Stimulated activated CD8-positive, alpha-beta memory T cell treated with anti-CD3 and anti-CD28 coated beads, Interleukin-4, amount 100 ng/mL, for 4 hours (primary cell): ENCODE measurements at places on chromosomes 12 and 14.

- no peak for DNase-seq
These were observed 49.5 kb downstream of the TSPAN19 start for GRCh38 chr12:84986586-84986985.

DNA sequence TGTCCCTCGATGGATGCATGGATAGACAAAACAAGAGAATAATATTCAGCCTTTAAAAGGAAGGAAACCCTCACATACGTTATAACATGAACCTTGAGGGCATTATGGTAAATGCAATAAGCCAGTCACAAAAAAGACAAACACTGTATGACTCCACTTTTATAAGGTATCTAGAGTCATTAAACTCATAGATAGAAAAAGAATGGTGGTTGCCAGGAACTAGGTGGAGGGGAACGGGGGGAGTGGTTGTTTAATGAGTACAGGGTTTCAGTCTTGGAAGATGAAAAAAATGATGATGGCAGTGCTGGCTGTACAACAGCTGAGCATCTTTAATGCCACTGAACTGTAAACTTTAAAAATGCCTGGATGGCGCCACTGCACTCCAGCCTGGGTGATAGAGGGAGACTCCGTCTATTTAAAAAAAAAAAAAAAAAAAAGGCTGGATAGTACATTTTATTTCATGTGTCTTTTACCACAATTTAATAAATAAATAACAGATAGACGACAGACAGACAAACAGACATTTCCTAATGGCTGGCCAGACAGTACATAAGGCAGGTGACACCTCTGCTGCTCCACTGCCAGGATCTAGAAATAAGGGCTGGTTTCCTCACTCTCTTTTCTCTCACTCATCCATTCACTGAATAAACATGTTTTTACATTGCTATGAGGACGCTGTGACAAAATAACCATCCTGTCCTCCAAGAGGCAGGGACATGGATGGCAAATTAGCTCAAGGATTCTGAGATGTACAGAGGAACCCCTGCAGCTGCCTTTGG, 118.8 kb downstream of the FOXN3 start:
- DNase-seq, result no peak

GRCh38 chr14:105058521-105059034, 6.7 kb downstream of the GPR132 start:
- DNase-seq, result no peak

GRCh38 chr14:69133206-69134125, 19.5 kb downstream of the DCAF5 start:
- no peak for DNase-seq

DNA sequence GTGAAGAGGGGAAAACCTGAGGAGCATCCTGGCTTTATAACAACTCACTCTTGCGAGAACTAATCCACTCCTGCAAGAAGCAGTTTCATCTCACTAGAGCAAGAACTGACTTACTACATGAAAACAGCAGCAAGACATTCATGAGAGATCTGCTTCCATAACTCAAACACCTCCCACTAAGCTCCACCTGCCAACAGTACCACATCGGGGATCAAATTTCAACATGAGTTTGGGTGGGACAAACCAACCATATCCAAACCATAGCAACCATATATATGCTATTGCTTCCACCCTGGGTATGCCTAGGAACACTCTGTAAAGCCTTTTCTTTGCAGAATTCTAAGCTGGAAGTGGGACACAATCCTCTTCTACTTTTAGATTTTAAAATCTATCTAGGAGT, 13.9 kb upstream of the AVPR1A start:
- no peak for DNase-seq

DNA sequence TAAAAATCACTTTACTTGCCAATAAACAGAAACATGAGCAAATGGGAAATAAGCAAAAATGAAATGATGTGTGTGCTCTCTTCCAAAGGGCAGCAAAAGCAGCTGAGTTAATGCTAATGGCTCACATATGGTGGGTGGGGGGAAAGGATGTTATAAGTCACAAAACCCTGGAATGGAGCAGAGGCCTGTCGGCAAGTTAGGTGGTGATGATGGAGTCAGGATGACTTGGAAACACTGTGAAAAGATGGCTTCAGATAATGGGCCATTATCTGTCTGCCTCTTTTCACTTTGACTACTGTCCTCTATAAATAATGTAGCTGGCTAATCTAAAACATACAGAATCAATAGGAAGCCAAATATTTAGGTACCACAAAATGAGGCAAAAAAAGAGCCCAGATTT, 228.7 kb downstream of the APAF1 start:
- DNase-seq, result no peak

- DNase-seq, result no peak
These were observed 9.8 kb upstream of the RILPL2 start for GRCh38 chr12:123446333-123446713.

DNA sequence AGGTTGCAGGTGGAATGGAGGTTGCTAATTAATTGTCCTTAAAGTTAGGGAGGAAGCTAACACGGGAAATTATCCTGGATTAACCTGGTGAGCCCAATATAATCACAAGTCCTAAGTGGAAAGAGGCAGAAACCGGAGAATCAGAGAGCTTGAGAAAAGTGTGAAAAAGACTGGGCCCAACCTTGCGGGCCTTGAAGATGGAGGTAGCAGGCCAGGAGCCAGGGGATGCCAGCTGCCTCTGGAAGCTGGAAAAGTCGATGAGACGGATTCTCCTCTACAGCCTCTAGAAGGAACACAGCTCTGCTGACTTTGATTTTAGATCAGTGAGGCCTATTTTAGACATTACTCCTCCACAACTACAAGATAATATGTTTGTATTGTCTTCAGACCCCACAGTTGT, 2.1 kb downstream of the SDR9C7 start:
- DNase-seq, result no peak

GRCh38 chr12:59075141-59075540, 154.8 kb upstream of the LRIG3 start:
- DNase-seq, result no peak

DNA sequence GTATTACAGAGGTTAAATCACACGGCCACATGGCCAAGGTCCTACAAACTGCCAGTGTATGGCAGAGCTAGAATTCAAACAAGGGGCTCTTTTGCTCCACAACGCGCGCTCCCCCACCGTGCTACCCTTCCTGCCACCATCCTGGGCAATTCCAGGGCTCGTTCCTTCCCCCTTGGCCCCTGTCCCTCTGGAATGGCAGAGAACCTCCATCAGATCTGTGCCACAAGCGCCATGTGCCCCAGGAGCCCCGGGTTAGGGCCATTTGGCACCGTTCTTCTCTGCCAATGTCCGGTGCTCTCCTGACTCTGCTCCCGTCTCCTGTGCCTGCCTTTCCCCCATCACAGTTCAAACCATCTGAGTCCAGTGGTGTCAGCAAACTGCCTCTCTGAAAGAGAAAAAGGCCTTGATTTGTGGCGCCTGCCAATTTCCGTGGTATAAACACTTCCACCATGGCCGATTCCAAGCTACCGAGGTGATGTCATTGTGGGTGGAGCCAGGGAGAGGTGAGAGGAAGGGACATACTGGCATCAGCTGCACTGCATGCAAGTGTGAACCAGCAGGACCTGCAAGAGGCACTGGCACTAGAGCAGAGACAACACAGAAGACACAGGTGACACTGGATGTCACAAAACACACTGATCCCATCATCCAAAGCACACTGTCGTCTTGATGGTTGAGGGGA, 163.1 kb downstream of the CALM1 start:
- no peak for DNase-seq

GRCh38 chr14:94128216-94128839, 1.1 kb downstream of the IFI27L2 start:
- no peak for DNase-seq
